ENCODE measurements at places on chromosomes 1 and 21.

DNA sequence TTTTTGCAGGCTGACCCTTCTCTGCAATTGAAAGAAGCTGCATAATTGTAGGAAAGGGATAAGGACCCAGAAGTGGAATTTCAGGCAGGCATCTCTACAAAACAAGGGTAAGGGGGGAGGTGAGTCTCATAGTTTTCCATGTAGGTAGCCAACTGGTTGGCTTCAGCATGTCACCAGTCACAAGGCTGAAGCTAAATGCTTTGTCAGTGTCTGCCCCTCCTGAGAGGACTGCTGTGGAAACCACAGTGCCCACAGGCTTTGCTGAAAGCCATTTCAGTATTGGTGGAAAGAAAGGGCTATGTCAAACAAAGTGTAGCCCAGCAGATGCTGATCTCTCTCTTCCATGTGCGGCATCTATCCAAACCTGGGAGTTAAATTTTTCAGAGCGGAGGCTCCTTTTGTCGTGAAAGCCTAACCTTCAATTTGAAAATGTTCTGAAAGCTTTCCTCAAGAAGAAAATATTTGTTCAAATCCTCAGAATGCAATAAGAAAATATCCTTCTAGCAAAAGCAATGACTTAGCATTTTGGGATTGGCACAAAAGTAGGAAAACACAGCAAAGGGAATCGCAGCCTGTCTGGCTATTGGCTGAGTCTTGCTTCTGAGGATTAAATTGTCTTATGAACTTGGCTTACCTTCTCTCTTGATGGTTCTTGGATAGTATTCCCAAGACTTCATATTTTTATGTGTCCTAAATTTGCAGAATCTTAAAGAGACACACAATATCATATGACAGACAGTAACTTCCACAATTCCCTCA is 591.7 kb downstream of the PLPP3 start:
- DNase-seq, result peak; percentile 2

- no peak for DNase-seq
Observed at GRCh38 chr1:21569820-21570527, 60.8 kb downstream of the ALPL start.

DNA sequence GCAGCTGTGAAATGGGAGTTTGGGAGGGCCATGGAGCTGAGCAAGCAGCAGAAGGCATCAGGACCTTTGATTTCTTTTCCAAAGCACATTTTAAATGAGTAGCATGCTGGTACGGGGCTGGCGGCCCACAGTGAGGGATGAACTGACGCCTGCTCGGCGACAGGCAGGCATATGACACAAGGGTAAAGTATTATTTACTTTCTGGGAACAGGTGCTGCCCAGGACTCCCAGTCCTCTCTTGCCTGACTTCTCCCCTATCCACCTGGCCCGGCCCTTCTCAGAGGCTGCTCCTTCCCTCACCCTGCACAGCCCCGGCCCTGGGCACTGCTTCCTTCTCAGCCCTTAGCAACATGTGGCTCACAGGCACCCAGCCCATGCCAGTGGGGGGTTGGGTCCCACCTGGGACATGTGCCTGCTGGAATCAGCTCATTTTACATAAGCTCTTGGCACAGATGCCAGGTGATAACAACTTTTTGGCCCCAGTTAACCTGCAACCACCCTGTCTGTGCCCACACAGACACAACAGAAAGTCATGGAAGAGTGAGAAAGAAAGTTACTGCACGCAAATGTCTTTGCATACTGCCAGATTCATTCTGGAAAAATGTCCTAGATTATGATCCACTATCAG is 112.3 kb upstream of the GADD45A start:
- no peak for DNase-seq

GRCh38 chr1:25695771-25696311 is 79.2 kb downstream of the MAN1C1 start:
- DNase-seq, result no peak

- DNase-seq, result peak; percentile 18
Observed at GRCh38 chr1:67685558-67686266, 711 bp downstream of the GADD45A start.

DNA sequence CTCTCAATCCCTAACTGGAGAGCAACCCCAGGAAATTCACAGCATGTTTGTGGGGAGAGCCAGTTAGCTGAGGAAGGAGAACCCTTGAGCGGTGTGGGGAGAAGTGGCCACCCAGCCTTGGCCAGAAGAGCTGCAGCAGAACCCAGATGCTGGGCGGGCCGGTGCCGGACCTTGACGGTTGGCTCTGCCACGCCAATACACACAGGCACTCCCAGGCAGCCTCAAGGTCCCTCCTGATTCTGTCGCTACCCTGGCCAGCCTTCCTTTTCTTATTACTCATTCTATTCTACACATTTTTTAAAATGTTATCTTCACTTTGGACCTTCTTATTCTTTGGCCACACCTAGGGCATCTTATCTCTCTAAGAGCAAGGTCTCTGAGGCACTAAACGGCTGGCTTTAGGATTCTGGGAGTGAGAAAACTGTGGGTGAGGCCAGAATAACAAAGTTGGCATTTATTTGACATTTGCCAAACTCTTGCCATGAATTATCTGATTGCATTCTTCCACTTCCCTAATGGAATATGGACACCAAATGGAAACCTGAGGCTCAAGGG is 50.4 kb upstream of the GPR37L1 start:
- DNase-seq, result no peak
